Activated CD4-positive, alpha-beta T cell treated with anti-CD3 and anti-CD28 coated beads, Interleukin-2, amount 10 ng/mL, durations not matched to agents 7 days and 5 days (primary cell): ENCODE measurements at places on chromosomes 11 and 22. TPM values are rescaled to one million over a fixed set of nuclear protein-coding genes. Genes with fewer than 3 reads are reported as not detected.

GRCh38 chr11:44866286-44866685, 84.4 kb downstream of the TP53I11 start:
- no peak overlapping the region for H3K27ac ChIP-seq
- peaks cover 27% of the 10 kb centered on the region for H3K27me3 ChIP-seq
- H3K36me3 ChIP-seq = no peaks in the 10 kb centered on the region
- peaks cover 16% of the 10 kb centered on the region for H3K4me1 ChIP-seq
- no peak for DNase-seq

- H3K36me3 ChIP-seq = no peaks in the 10 kb centered on the region
- DNase-seq = peak; percentile 18
- H3K27me3 ChIP-seq = peaks cover 12% of the 10 kb centered on the region
- H3K4me1 ChIP-seq = no peaks in the 10 kb centered on the region
- H3K27ac ChIP-seq = no peak overlapping the region
Observed at GRCh38 chr11:60345489-60345888, 18.4 kb downstream of the MS4A6E start.

GRCh38 chr11:9535189-9535781, 38.2 kb upstream of the WEE1 start:
- H3K4me1 ChIP-seq = peaks cover 1% of the 10 kb centered on the region
- no peak overlapping the region for H3K4me3 ChIP-seq
- no peak overlapping the region for H3K27ac ChIP-seq
- no peaks in the 10 kb centered on the region for H3K36me3 ChIP-seq
- H3K27me3 ChIP-seq = no peaks in the 10 kb centered on the region

Gene TRIM66
- total RNA-seq = 22.8 TPM

Gene CYP2D6
- 5.0 TPM for total RNA-seq

DNA sequence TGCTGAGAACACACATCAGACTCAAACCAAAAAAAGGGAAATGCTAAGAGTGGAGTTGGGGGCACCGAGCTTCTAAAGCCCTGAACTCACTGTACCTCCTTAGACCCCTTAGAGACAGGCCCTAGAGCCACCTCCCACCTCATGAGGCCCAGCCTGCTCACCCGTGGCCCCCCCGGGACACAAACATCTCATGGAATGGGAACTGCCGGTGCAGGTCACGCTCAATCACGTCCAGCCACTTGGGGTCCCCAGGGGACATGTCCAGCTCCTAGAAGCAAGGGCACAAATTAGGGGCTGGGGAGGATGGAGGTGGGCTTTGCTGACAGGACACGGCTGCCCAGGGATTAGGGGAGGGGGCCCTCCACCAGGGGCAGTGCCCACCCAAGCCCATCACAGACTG, 6.3 kb upstream of the CASTOR1 start:
- no peaks in the 10 kb centered on the region for H3K27me3 ChIP-seq
- peaks cover 65% of the 10 kb centered on the region for H3K36me3 ChIP-seq
- H3K4me3 ChIP-seq = no peak overlapping the region
- peaks cover 54% of the 10 kb centered on the region for H3K4me1 ChIP-seq
- peak overlapping the region; percentile 94 for H3K27ac ChIP-seq

DNA sequence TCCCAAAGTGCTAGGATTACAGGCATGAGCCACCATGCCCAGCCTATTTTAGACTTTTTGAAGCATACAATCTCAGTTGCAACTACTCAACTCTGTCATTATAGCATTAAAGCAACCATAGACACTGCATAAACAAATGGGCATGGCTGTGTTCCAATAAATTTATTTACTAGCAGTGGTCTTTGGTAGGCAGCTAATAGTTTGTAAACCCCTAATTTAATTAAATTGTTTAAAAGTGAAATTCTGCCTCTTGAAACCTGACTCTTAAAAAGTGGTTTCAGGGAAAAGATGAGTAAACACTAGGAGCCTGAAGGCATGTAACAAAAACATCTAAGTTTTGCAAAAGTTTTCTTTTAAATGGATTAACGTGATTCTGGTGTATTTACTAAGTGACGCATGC, 1364.5 kb downstream of the LRRC4C start:
- no peak overlapping the region for H3K27ac ChIP-seq
- H3K27me3 ChIP-seq = no peaks in the 10 kb centered on the region
- no peak overlapping the region for H3K4me3 ChIP-seq
- H3K36me3 ChIP-seq = no peaks in the 10 kb centered on the region

DNA sequence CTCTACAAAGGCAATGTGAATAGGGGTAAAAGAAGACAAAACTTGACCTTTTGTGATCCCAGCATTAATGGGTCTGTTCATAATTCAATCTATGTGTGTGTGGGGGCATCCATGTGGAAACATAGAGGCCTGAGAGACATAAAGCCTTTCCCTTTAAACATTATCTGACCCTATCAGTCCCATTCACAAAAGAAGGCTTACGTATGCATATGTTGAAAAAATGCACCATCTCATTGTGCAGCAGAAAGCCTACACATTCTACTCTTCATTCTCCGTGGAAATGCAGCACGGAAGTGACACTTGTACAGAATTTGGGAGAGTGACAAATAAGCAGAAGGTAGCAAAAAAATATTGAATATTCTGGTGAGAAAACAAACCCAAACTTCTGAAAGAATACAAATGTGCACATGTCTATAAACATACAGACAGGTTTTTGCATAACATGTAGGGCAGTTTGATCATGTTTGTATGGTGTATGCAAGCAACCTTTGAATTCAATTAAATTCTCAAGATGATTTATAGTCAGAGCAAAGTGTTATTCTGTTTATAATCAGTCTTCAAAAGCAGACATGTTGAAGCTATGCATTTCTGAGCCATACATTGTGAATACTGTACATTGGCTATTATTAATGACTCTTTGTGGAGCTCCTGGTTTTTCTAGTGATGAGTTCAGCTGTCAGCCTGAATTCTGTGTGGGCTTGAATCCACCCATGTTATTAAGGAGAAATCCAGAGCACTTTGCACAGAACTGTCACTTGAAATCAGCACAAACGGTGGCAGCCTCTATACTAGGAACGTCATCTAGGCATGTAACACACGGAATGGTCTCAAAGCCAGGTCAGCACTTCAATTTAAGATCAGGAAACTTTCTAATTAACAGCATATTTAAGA, 236.8 kb downstream of the DCDC1 start:
- no peaks in the 10 kb centered on the region for H3K4me1 ChIP-seq
- H3K27ac ChIP-seq = no peak overlapping the region
- no peaks in the 10 kb centered on the region for H3K36me3 ChIP-seq
- no peak for DNase-seq

GRCh38 chr11:114400216-114400914, at the start of the genes C11orf71 and RBM7:
C11orf71 (minus strand) TSS chr11:114400511; CDS start chr11:114400331, 180 bp downstream.
RBM7 (plus strand) TSS chr11:114400666; CDS start chr11:114400672, 6 bp downstream.
- H3K4me1 ChIP-seq = peaks cover 49% of the 10 kb centered on the region
- H3K27ac ChIP-seq = peak within 1 kb of the TSS; percentile 99
- H3K27me3 ChIP-seq = peaks cover 1% of the 10 kb centered on the region
- H3K4me3 ChIP-seq = peak within 1 kb of the TSS; percentile 94

GRCh38 chr11:115087791-115088190, 409.5 kb downstream of the NXPE2 start:
- no peaks in the 10 kb centered on the region for H3K27me3 ChIP-seq
- H3K27ac ChIP-seq = no peak overlapping the region
- H3K4me3 ChIP-seq = no peak overlapping the region

Gene NLRP14
- not detected for total RNA-seq

- H3K27me3 ChIP-seq = no peaks in the 10 kb centered on the region
- H3K4me3 ChIP-seq = no peak overlapping the region
- H3K36me3 ChIP-seq = no peaks in the 10 kb centered on the region
- no peaks in the 10 kb centered on the region for H3K4me1 ChIP-seq
- no peak for DNase-seq
Observed at GRCh38 chr22:49538006-49538405, 289.7 kb downstream of the BRD1 start.

- peaks cover 66% of the 10 kb centered on the region for H3K4me1 ChIP-seq
- peaks cover 9% of the 10 kb centered on the region for H3K27me3 ChIP-seq
- no peak overlapping the region for H3K4me3 ChIP-seq
- DNase-seq = no peak
- H3K36me3 ChIP-seq = peaks cover 15% of the 10 kb centered on the region
Observed at GRCh38 chr11:13944016-13944415, 18.5 kb upstream of the SPON1 start.

- DNase-seq = no peak
- no peak overlapping the region for H3K4me3 ChIP-seq
- peaks cover 22% of the 10 kb centered on the region for H3K27me3 ChIP-seq
- H3K27ac ChIP-seq = no peak overlapping the region
- H3K4me1 ChIP-seq = no peaks in the 10 kb centered on the region
Observed at GRCh38 chr11:102685338-102685737, 20.2 kb downstream of the MMP27 start.

Gene TMEM191C
- 2.0 TPM for total RNA-seq

- peaks cover 19% of the 10 kb centered on the region for H3K4me1 ChIP-seq
- no peaks in the 10 kb centered on the region for H3K27me3 ChIP-seq
- DNase-seq = no peak
- no peak overlapping the region for H3K4me3 ChIP-seq
Observed at GRCh38 chr22:21827628-21828267, 39.7 kb downstream of the MAPK1 start.

DNA sequence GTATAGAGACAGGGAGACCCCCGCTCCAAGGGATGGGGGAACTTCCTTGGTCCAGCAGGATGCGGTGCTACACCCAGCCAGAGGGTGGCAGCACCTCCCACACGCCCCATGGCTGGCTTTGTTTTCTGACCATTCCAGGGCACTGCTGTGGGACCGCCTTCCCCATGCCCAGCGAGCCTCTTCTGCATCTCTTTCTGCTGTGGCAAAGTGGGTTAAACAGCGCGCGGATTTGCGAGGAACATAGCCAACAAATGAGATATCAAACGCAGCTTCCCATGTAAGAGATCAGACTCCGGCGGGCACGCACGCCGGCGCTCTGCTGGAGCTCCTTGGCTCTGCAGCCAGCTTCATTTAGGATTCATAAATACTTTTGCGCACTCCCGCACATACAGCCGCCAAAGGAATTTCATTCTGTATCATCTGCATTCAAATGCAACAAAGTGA, 485.8 kb upstream of the CADM1 start:
- H3K36me3 ChIP-seq = no peaks in the 10 kb centered on the region
- H3K27me3 ChIP-seq = no peaks in the 10 kb centered on the region
- H3K27ac ChIP-seq = no peak overlapping the region
- H3K4me1 ChIP-seq = no peaks in the 10 kb centered on the region
- DNase-seq = no peak

Gene TALDO1
- 219 TPM for total RNA-seq

DNA sequence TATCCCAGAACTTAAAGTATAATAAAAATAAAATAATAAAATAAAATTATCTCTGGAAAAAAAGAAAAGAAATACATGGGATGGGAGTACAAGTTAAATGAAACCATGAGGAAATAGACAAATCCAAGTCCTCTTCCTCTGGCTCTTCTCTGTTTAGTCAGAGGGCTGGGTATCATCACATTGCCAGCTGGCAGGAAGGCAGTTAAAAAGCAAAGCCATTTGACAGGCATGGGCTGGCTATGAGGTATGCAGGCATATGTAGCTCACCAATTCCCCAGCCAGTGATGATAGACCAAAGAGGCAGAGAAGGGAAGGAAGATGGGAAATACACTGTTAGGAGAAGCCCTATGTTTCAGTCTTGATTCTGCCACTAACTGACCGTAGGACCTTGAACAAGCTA, 6.5 kb downstream of the LYVE1 start:
- no peak overlapping the region for H3K27ac ChIP-seq
- no peak for DNase-seq
- no peaks in the 10 kb centered on the region for H3K4me1 ChIP-seq
- no peak overlapping the region for H3K4me3 ChIP-seq
- H3K27me3 ChIP-seq = peaks cover 9% of the 10 kb centered on the region

- H3K27ac ChIP-seq = no peak overlapping the region
- H3K27me3 ChIP-seq = no peaks in the 10 kb centered on the region
- H3K4me3 ChIP-seq = no peak overlapping the region
- H3K36me3 ChIP-seq = peaks cover 7% of the 10 kb centered on the region
Observed at GRCh38 chr11:128415539-128415938, 171.8 kb downstream of the ETS1 start.

GRCh38 chr11:8527939-8528338, 66.1 kb downstream of the STK33 start:
- H3K4me1 ChIP-seq = no peaks in the 10 kb centered on the region
- H3K4me3 ChIP-seq = no peak overlapping the region
- DNase-seq = no peak
- no peak overlapping the region for H3K27ac ChIP-seq
- H3K27me3 ChIP-seq = no peaks in the 10 kb centered on the region
- no peaks in the 10 kb centered on the region for H3K36me3 ChIP-seq

Gene GALNT18
- total RNA-seq = 0.69 TPM

GRCh38 chr11:47005441-47005840, 68.9 kb downstream of the CSTPP1 start:
- peaks cover 10% of the 10 kb centered on the region for H3K4me1 ChIP-seq
- H3K27me3 ChIP-seq = no peaks in the 10 kb centered on the region
- H3K4me3 ChIP-seq = no peak overlapping the region
- DNase-seq = no peak
- no peak overlapping the region for H3K27ac ChIP-seq
- H3K36me3 ChIP-seq = peaks cover 2% of the 10 kb centered on the region

- DNase-seq = no peak
- peaks cover 47% of the 10 kb centered on the region for H3K36me3 ChIP-seq
- no peaks in the 10 kb centered on the region for H3K27me3 ChIP-seq
- peak overlapping the region; percentile 6 for H3K27ac ChIP-seq
- H3K4me1 ChIP-seq = peaks cover 2% of the 10 kb centered on the region
- H3K4me3 ChIP-seq = no peak overlapping the region
Observed at GRCh38 chr11:68581439-68581838, 102.9 kb upstream of the GAL start.

Gene FOLR2
- not detected for total RNA-seq

DNA sequence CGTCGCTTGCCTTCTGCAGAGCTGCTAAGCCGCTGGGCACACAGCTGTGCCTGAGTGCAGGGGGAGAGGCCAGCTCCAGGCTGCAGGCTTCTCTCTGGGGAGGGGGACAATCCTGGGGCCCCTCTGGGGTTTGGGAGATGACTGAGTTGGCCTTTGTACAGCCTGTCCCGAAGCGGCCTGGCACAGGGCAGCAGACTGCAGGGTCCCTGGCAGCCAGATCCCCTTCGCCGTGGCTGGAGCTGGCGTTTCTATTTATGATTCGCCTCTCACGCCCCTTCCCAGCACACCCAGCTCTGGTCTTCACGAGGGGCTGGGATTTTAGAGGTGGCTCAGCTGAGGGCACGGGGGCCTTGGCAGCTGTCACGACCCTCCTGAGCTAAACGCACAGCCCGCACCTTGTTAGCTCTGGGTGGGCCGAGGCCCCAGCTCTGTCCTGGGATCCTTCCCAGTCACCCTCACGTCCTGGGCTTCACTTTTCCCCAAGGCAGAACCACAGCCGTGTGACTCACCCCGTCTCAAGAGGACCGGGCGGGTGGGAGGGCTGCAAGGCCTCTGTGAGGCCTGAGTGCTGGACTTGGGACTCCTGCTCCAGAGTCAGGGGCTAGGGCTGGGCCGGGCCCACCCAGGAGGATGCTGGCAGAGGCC, 18.4 kb downstream of the OSBPL5 start:
- no peaks in the 10 kb centered on the region for H3K27me3 ChIP-seq
- H3K4me1 ChIP-seq = no peaks in the 10 kb centered on the region
- no peak overlapping the region for H3K27ac ChIP-seq
- H3K4me3 ChIP-seq = no peak overlapping the region
- H3K36me3 ChIP-seq = no peaks in the 10 kb centered on the region

DNA sequence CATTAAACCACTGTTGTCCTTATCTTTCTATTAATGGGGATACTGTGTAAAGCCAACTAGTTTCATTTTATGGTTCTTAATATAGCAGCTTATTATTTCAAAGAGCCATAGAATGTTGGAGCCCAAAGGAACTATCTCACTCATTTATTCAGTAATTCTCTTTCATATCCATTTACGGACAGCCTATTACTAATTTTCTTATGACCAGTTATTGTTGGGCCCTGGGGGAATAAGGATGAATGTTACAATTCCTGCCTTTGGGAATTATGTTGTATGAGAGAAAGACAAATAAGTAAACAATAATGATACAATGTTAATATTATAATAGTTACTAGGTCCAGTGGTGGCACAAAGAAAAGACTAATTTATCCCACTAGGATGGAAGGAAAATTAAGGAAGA, 52.4 kb downstream of the AAMDC start:
- H3K4me3 ChIP-seq = no peak overlapping the region
- H3K4me1 ChIP-seq = no peaks in the 10 kb centered on the region
- peaks cover 16% of the 10 kb centered on the region for H3K36me3 ChIP-seq
